ENCODE measurements at places on chromosomes 6 and 20. TPM values are rescaled to one million over a fixed set of nuclear protein-coding genes. Genes with fewer than 3 reads are reported as not detected.

GRCh38 chr6:144811140-144811539 lies 526.0 kb downstream of the UTRN start:
- DNase-seq: no peak

DNA sequence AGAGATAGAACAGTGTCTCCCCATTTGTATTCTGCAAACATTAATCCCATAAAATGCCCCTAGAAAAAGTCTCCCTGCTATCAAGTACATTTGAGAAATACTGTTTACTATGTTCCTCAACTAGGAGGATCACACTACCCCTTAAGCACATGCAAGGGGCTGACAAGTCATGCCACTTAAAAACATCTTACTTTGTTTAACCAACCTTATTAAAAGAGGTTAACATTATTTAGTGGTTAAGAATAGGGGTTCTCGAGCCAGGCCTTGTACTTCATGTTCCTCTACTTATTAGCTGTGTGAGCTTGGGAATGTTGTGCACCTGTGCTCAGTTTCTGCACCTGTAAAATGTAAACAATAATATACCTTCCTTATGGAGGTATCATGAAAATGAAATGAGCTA lies 113.7 kb downstream of the UBE3D start:
- DNase-seq: no peak

GRCh38 chr20:57137676-57138075 lies 128.8 kb downstream of the BMP7 start:
- DNase-seq: no peak

Gene NKX2-2
- total RNA-seq: not detected

Gene KHDC1
- total RNA-seq: 1.4 TPM

Gene HLA-DPA1
- 31.5 TPM for total RNA-seq

DNA sequence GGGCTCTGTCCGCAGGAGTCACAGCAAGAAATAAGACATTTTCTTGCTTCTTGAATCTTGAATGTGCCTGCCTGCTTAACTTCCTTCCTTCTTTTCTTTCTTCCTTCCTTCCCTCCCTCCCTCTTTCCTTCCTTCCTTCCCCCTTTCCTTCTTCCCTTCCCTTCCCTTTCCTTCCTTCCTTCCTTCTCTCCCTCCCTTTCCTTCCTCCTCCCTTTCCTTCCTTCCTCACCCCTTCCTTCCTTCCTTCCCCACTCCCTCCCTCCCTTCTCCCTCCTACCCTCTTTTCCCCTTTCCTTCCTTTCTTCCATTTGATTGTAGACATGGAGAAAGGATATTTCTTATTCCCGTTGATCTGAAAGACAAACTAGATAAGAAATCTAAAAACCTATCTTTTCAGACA lies 436.8 kb upstream of the AGPAT4 start:
- DNase-seq: no peak

Gene GRIK2
- total RNA-seq: not detected

DNA sequence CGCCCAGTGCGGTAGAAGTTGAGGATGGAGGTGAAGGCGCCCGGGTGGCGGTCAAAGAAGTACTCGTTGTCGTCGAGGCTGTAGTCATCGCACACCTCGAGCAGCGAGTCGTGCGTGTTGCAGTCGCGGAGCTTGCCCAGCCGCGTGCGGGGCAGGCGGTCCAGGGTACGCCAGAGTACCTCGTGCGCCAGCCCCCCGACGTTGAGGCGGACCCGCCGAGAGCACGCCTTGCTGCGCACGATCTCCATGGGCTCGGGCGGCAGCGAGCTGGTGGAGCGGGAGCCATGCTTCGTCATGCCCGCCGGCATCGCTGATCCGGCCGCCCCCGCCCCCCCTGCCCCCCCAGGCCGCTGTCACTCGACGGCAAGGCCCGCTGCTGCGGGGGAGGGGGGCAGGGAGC lies 295 bp downstream of the KCNB1 start:
- no peak for DNase-seq

- no peak for DNase-seq
Measured at GRCh38 chr6:13076575-13076974, 251.8 kb downstream of the TBC1D7 start.

Gene LHFPL5
- total RNA-seq: not detected

Gene REM1
- not detected for total RNA-seq

- peak; percentile 53 for DNase-seq
Measured at GRCh38 chr20:58447511-58448391, 58.7 kb downstream of the VAPB start.

GRCh38 chr6:111872401-111873177 lies 663 bp downstream of the FYN start:
- peak; percentile 75 for DNase-seq

Gene DIDO1
- 44.9 TPM for total RNA-seq

DNA sequence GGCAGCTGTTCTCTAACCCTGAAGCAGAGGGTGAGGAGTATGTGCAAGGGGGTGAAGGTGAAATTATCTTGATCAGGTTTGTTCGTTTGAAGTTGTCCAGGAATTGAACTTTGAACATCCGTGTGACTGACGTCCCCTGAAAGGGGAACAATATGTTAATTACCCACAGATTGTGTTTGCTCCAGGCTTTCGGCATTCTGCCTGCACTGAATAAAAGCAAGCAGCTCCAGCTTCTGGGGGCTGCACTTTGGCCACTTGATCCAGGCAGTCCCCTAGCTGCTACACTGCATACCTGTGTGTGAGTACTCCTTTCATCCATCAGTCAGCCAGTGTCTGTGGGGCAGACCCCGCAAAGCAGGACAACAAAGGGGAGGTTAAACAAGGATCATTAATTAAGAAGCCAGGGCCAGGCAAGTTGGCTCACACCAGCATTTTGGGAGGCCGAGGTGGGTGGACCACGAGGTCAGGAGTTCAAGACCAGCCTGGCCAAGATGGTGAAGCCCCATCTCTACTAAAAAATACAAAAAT lies 104.8 kb upstream of the BTN3A2 start:
- DNase-seq: no peak

GRCh38 chr6:26172608-26172968 lies 85.4 kb downstream of the HFE start:
- no peak for DNase-seq

DNA sequence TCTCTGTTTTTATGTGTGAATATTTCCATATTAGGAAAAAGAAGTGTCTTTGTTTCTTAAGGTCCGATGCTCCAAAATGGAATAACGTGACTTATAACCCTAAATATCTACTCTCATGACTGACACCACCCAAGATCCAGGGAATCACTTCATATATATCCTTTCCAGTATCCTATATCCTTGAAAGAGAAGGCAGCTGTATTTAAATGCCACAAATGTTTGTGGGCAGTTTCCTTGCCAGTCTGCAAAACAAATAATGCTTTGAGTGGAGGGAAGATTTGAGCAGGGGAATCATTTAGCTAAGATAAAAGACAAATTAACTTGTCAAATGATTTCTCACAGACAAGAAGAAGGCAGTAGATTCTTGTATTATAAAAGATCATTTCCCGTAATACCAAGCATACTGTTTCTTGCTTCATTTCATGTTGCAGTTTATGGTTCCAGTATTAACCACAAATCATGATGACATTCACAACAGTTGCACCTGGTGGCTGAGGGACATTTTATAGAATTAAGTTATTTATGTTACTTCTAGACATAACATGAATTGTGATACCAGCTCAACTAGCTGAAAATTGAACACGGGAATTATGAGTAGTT lies 30.0 kb upstream of the FABP7 start:
- DNase-seq: no peak

GRCh38 chr6:129235167-129236000 lies 352.4 kb downstream of the LAMA2 start:
- DNase-seq: no peak

DNA sequence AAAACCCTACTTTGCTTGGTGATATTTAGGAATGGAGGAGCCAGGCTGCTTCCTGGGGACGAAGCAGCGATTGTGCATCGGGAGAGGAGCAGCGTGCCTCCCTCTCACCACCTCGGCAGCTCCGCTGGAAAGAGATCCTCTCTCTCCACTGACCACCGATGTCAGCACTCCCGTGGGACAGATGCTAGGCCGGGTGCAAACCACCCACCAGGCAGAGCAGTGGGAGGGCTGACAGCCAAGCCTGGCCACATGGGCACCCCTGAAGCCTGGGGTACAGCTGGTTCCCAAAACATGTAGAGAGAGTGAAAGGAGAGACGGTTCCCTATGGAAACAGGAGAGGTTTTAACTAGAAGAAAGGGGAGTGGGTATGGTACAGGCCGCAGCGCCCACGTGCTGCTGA lies 220.0 kb downstream of the ANKRD60 start:
- no peak for DNase-seq

Gene PRND
- not detected for total RNA-seq

GRCh38 chr6:150600010-150600300 lies 270 bp downstream of the PLEKHG1 start:
- no peak for DNase-seq

Gene COL19A1
- 0.35 TPM for total RNA-seq

DNA sequence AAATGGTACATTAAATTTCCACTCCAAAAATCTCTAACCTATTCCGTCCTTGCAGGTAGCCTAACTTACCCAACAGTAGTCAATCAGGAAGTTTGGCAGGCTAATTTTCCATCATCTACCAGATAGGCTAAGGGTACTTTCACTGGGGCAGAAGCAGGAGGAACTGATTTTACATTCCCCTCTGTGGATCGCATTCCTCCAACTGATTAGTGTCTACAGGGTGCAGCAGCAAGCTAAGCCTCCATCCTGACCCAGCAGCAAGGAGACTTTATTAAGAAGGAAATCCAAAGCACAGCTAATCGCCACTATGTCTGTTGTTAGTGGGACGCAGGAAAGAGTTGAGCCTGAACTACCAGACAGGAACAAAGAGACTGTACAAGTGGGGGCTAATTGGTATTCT lies 143.2 kb upstream of the RUNX2 start:
- no peak for DNase-seq

Gene DSP
- 0.23 TPM for total RNA-seq

- no peak for DNase-seq
Measured at GRCh38 chr6:69790629-69791028, 6.2 kb downstream of the LMBRD1 start.

- no peak for DNase-seq
Measured at GRCh38 chr20:43530321-43531090, 23.0 kb downstream of the L3MBTL1 start.

DNA sequence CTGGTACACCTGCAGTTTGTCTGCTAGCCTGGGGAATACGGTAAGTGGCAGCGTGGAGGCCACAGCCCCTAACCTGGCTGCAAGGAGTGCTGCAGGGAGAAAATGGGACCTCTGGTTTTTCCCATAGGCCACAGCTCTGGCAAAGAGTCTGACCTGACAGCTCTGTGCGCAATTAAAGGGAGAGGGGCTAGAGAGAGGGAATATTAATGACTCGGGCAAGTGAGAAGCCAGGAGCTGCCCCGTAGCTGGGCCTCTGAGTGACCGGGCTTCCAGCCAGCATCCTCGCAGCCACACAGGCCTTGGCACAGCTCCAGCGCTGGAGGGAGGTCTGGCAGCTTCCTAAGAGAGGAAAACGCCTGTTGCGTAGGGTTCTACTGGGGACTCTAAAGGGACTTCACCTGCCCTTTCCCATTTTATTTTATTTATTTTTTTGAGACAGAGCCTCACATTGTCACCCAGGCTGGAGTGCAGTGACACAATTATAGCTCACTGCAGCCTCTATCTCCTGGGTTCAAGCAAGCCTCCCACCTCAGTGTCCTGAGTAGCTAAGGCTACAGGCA lies 18.2 kb upstream of the OCSTAMP start:
- no peak for DNase-seq

Gene TDP2
- total RNA-seq: 48.0 TPM

- no peak for DNase-seq
Measured at GRCh38 chr20:32527447-32528055, 57.6 kb downstream of the NOL4L start.

- DNase-seq: no peak
Measured at GRCh38 chr20:20780127-20780824, 67.8 kb upstream of the RALGAPA2 start.

DNA sequence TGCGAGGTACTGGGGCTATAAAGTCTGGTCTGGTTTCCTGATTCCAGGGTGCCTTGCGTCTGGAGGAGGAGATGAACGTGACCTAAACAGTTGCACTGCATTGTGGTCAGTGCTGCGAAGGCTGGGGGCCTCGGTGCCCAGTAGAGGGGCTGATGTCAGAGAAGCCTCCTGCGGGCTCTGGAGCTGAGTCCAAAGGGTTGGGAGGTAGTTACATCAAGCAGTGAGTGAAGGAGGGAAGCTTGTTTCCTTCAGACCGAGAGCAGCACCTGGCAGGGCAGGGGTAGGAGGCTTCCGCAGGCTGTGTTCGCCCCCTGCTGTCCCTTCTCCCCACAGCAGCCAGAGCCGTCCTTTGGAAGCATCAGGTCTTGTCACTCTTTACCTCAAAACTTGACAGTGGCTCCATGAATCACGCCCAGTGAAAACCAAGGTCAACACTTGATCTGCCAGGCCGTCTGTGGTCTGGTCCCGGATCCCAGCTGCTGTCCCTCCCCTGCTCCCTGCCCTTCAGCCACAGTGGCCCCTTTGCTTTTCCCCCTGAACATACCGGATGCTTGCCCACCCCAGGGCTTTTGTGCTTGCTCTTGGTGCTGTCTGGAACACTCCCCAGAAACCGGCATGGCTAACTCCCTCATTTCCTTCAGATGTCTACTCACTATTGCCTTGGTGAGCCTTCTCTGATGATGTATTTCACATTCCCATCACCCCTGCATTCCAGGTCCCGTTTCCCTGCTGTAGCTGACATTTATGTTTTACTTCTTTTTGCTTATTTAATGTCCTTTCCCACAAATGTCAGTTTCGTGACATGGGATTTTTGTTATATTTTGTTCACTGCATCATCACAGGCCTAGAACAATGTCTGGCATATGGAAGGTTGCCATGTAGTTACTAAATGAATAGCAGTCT lies 7.0 kb downstream of the DYNLRB1 start:
- DNase-seq: peak; percentile 50

- no peak for DNase-seq
Measured at GRCh38 chr6:3919130-3919628, 70.0 kb downstream of the FAM50B start.

Gene RIN2
- total RNA-seq: 0.08 TPM

GRCh38 chr6:127539272-127539671 lies 20.1 kb upstream of the MTCL3 start:
- DNase-seq: no peak

Gene GCLC
- total RNA-seq: 32.2 TPM

DNA sequence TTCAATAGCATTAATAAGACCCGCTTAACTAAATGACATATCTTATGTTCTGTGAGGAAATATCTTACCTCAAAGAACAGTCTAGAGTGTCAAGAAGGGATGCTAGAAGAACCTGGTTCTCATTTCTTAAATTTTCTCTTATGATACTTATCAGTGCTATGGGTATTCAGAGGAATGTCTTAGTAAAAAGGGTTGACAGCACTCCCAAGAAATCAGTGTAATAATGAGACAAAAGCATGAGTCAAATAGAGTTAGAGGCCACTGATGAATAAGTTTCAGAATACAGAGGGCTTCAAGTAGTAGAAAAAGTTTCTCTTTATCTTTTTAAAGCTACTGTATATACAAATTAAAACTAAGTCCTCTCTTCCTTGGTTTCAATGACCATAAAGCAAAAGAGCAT lies 242.8 kb downstream of the GJA1 start:
- DNase-seq: no peak

- no peak for DNase-seq
Measured at GRCh38 chr6:167678102-167679101, 148.3 kb upstream of the AFDN start.

Gene DACT2
- not detected for total RNA-seq

- DNase-seq: no peak
Measured at GRCh38 chr6:7035837-7036249, 71.9 kb upstream of the RREB1 start.

GRCh38 chr20:35506179-35506578 lies 23.3 kb downstream of the C20orf173 start:
- no peak for DNase-seq

- no peak for DNase-seq
Measured at GRCh38 chr6:13413900-13414555, 73.4 kb downstream of the GFOD1 start.

All from activated T-cell treated with anti-CD3 and anti-CD28 coated beads, Interleukin-2, amount 50 U/mL, for 4 hours (primary cell).